Calu3 (cell line): ENCODE measurements at places on chromosomes 7 and 10. TPM values are rescaled to one million over a fixed set of nuclear protein-coding genes. Genes with fewer than 3 reads are reported as not detected.

- H3K4me1 ChIP-seq = no peaks in the 10 kb centered on the region
- no peaks in the 10 kb centered on the region for H3K36me3 ChIP-seq
- no peak for DNase-seq
- peaks cover 15% of the 10 kb centered on the region for H3K27me3 ChIP-seq
- H3K27ac ChIP-seq = no peak overlapping the region
These were observed 43.1 kb upstream of the CHCHD3 start for GRCh38 chr7:133124974-133125373.

DNA sequence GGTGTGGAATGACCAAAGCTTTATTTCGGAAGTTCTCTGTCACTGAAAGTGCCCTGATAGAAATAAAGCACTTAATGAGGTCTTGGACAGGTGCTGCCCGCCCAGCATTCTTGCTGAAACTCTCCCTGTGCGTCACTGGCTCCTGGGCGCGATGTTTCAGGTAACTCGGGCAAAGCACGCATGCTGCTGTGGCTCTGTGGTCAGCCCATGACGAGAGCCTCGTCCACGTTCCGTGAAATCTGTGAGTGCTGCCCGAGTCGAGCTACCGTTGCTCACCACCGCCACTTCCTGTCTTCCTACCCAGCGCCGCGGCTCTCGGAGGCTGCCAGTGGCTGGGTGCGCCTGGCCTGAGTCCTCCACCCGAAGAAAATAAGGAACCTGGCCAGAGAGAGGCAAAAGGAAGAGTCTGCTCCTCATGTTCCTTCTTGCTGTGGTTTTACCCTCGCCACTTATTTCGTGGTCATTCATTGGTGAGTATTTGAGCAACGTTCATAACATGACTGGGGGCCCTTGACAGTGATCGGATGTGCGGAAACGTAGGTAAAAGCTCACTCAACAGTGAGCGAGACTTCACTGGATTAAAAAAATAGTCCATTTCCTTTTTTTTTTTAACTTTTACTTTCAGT is 95.5 kb downstream of the MAP3K8 start:
- no peak for DNase-seq
- H3K27ac ChIP-seq = no peak overlapping the region

DNA sequence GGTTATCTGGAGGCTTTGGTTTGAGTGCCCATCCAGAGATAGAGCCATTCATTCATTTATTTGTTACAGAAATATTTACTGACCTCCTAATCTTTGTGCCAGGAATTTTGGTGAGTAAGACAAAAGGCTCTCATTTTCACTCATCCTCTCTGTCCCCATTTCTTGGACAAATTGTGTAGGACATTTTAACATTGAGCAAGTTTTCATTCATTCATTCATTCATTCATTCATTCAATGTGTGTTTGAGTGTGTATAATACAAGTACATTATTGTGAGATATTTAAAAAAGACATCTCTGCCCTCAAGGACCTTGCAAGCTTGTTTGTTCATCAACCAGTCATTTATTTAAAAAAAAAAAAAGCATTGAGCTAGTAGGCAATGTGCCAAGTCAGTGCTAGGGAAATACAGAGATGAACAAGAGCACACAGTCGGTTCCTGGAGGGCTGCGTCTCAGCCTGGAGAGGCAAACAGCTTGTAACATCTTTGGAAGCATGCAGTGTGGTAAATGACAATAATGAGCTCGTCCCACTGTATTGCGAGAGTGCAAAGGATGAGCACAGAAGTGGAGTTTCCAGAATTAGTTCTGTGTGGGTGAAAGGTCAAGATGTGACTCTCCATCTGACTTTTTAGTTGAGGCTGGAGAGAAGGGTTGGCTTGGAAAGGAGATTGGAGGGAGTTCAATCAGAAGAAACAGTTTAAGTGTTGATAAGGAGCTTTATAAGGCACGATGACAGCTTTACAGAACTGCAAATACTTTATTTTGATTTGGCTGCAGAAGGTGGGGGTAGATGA is 50.5 kb upstream of the HBP1 start:
- DNase-seq = no peak
- H3K4me1 ChIP-seq = no peaks in the 10 kb centered on the region
- no peaks in the 10 kb centered on the region for H3K36me3 ChIP-seq
- H3K27me3 ChIP-seq = no peaks in the 10 kb centered on the region
- H3K27ac ChIP-seq = no peak overlapping the region

Gene MCU
- total RNA-seq = 70.2 and 96.6 TPM in 2 replicates
